ENCODE measurements at places on chromosomes 6 and 20. TPM values are rescaled to one million over a fixed set of nuclear protein-coding genes. Genes with fewer than 3 reads are reported as not detected.

- no peaks in the 10 kb centered on the region for H3K36me3 ChIP-seq
- no peak overlapping the region for H3K27ac ChIP-seq
- no peak for DNase-seq
- no peak overlapping the region for H3K4me3 ChIP-seq
These were observed 70.5 kb upstream of the MYLIP start for GRCh38 chr6:16058201-16058928.

GRCh38 chr6:4637691-4638433, 138.3 kb upstream of the CDYL start:
- H3K27ac ChIP-seq: no peak overlapping the region
- no peaks in the 10 kb centered on the region for H3K27me3 ChIP-seq
- no peaks in the 10 kb centered on the region for H3K4me1 ChIP-seq
- H3K4me3 ChIP-seq: no peak overlapping the region
- DNase-seq: no peak

GRCh38 chr6:107621229-107621937, 131.5 kb downstream of the SOBP start:
- no peak for DNase-seq
- H3K36me3 ChIP-seq: no peaks in the 10 kb centered on the region
- H3K4me1 ChIP-seq: no peaks in the 10 kb centered on the region
- H3K27ac ChIP-seq: no peak overlapping the region
- no peak overlapping the region for H3K4me3 ChIP-seq
- H3K27me3 ChIP-seq: peaks cover 6% of the 10 kb centered on the region

B4GALT5 gene
- polyA plus RNA-seq: 13.0 TPM

DNA sequence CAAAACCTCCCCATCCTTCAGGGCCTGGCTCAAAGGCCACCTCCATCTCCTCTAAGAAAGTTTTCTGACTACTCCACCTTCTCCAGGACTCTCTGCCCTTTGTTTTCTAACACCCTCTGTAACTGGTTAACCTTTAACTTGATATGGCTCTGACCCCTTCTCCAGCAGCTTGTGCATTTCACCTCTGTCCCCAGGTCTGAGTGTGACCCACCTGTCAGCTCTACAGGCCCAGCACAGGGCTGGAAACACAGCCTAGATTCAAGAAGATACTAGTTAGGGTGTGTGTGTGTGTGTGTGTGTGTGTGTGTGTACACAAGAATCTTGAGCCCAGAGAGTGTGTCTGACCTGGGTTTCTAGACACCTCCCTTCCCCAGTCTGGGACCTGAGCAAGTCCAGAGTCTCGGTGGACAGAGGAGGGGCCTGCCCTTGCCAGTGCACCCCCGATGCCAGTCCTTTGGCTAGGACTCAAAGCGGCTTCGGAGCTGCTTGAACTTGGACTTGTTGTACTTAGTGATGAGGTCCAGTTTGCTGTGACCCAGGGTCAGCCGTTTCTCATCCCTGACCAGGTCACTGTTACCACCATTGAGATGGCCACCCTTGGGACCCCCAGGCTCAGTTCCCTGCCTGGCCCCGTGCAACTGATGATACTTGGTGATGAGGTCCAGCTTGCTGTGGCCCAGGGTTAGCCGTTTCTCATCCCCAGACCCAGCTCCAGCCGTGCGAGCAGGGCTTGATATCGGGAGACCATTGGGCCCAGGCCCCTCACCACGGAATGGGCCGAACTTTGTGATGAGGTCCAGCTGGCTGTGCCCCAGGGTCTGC, 1.7 kb upstream of the EIF6 start:
- H3K4me1 ChIP-seq: peaks cover 16% of the 10 kb centered on the region
- peaks cover 11% of the 10 kb centered on the region for H3K36me3 ChIP-seq
- no peaks in the 10 kb centered on the region for H3K27me3 ChIP-seq

- no peak overlapping the region for H3K4me3 ChIP-seq
- no peaks in the 10 kb centered on the region for H3K27me3 ChIP-seq
- DNase-seq: no peak
- H3K36me3 ChIP-seq: no peaks in the 10 kb centered on the region
- peaks cover 16% of the 10 kb centered on the region for H3K4me1 ChIP-seq
These were observed 45.8 kb upstream of the DST start for GRCh38 chr6:56688521-56688920.

GRCh38 chr6:35739645-35740524, 3.1 kb downstream of the ARMC12 start:
- H3K36me3 ChIP-seq: no peaks in the 10 kb centered on the region
- DNase-seq: no peak
- H3K4me3 ChIP-seq: no peak overlapping the region
- no peaks in the 10 kb centered on the region for H3K27me3 ChIP-seq
- H3K27ac ChIP-seq: no peak overlapping the region

DTNBP1 gene
- polyA plus RNA-seq: 19.7 TPM

- H3K27me3 ChIP-seq: no peaks in the 10 kb centered on the region
- H3K4me3 ChIP-seq: no peak overlapping the region
- no peak for DNase-seq
- no peaks in the 10 kb centered on the region for H3K36me3 ChIP-seq
- no peaks in the 10 kb centered on the region for H3K4me1 ChIP-seq
These were observed 96.2 kb downstream of the SNX5 start for GRCh38 chr20:17872434-17872833.

HMGCLL1 gene
- not detected for polyA plus RNA-seq

EPHA7 gene
- polyA plus RNA-seq: not detected

FKBP5 gene
- 58.5 TPM for polyA plus RNA-seq

All from CD14-positive monocyte (primary cell).